ENCODE measurements at places on chromosomes 13 and 19.

DNA sequence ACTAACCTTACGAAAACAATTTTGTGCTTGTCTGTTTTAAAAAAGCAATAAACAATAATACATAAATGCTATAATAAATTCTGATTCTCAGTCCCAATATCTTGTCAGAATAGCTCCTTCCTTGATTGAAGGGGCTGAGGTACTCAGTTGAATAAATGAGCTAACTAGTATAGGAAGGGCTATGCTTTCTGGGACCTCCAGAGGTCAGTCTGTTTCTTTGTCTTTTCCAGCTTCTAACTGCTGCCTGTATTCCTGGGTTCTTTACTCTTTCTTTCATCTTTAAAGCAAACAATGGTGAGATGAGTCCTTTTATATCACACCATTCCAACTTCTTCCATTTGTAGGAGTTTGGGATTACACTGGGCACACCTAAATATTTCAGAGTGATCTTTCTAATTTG lies 1297.0 kb upstream of the ATXN8OS start:
- no peak for DNase-seq

DNA sequence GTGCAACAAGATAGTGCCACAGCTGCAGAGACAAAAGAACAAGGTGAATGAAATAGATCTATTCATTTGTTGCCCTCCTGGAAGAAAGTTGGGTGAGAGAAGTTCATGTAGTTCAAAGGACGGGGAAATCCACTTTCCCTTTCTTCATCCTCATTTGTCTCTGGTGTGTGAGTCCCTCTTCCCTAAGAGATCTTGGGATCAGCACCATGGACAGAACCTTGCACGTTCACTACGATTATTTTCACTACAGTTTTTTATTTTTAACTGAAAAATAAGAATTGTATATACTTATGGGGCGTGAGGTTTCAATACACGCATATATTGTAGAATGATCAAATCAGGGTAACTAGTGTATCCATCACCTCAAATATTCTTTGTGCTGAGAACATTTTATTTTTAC lies 29.2 kb downstream of the NLRP5 start:
- no peak for DNase-seq

DNA sequence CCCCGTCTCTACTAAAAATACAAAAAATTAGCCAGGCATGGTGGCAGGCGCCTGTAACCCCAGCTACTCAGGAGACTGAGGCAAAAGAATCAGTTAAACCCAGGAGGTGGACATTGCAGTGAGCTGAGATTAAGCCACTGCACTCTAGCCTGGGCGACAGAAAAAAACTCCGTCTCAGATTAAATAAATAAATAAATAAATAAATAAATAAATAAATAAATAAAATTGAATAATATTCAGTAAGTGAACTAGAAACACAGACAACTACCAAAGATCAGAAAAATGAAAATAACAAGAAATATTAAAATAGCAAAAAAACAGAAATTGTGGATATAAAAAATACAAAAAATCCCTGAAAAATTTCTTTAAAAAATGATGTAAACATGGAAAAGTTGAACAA lies 172.4 kb downstream of the ZNF486 start:
- no peak for DNase-seq

DNA sequence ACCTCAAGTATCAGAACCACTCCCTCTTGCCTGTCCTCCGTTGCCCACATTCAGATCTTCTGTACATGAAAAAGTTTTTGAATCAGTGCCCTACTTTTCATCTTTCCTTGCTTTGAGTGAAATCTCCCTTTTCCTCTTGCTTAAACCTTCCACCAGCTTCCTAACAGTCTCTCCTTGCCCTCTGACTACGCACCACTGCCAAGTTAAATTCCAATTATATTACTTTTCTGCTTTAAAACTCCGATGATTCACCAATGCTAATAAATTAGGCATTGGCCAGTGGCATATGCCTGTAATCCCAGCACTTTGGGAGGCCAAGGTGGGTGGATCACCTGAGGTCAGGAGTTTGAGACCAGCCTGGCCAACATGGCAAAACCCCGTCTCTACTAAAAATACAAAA lies 30.7 kb upstream of the RFXAP start:
- DNase-seq = no peak

GRCh38 chr13:106088085-106088484 lies 447.4 kb downstream of the EFNB2 start:
- DNase-seq = no peak

- DNase-seq = no peak
These were observed 62.8 kb upstream of the DIAPH3 start for GRCh38 chr13:60226507-60226906.

DNA sequence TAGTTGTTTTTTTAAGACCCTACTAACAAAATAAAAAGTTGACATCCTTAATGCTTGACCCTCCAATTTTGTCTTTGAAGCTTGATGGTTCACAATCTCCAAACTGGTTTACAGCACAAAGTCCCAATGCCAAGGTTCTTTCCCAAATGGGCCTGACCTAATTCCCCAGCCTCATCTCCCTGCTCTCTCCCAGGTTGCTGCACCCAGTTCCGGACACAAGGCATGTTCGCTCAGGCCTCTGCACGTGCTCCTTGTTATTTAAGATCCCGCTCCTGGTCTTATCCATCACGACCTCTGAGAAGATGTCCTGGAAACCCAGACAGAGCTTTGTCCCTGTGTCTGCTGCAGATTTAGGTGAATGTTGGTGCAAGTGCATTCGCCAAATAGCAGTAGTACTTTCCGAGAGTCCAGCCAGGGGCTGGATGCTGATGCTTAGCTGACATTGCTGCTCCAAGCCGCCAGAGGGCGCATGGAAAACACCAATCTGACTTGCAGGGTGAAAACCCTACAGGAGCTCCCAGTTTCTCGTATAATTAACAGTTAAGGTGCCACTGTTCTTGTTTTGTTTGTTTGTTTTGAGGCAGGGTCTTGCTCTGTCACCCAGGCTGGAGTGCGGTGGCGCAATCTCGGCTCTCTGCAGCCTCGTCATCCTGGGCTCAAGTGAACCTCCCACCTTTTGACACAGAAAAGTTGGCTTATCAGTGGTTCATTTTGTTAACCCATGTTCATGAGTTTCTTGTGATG lies 18.5 kb downstream of the LYPD3 start:
- no peak for DNase-seq

- no peak for DNase-seq
These were observed 1.3 kb downstream of the ZNF433 start for GRCh38 chr19:12034198-12034597.

DNA sequence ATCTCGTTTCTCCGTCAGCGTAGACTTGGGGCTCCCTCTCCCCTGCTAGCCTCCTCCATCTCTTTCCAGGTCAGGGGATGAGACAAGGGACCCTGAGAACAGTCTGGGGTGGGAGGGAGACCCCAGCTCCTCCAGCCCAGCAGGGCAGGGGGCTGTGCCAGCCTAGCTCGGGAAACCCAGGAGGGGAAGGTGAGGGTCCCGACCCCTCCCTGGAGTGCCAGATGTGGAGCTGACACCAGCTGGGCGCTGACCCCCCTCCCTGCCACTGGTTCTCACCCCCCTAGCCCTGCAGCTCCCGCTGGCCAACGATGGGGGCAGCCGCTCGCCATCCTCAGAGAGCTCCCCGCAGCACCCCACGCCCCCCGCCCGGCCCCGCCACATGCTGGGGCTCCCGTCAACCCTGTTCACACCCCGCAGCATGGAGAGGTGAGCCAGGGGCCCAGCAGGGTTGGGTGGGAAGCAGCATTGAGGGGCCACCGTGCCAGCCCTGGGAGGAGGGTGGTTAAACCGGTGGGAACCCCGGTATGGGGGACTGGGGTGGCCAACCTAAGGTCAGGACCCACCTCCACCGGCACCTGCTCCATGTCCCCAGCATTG lies 5.1 kb upstream of the TGFBR3L start:
- DNase-seq = no peak

DNA sequence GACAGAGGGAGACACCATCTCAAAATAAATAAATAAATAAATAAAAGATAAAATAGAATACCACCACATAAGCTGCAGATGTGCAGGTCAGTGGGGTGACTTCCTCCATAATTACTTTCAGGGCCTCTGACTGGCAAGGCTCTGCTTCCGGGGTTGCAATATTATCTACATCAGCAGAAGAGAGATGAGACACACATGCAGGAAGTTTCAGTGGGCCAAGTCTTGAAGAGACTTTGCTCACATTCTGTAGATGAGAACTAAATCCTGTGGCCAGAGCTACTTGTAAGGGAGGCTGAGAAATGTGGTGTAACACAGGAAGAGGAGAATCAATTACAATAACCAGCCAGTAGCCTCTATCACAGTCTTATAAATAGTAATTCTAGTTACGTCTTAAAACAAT lies 89.9 kb upstream of the MAB21L1 start:
- DNase-seq = no peak

DNA sequence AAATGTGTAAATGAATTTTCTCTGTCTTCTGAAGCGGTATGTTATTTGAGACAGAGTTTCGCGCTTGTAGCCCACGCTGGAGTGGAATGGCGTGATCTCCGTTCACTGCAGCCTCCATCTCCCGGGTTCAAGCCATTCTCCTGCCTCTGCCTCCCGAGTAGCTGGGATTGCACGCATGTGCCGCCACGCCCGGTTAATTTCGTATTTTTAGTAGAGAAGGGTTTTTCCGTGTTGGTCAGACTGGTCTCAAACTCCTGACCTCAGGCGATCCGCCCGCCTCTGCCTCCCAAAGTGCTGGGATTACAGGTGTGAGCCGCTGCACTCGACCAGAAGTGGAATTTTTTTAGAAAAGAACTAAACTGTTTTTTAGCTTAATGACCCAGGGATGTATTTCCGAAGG lies 3.4 kb upstream of the ZNF808 start:
- DNase-seq = no peak

- no peak for DNase-seq
These were observed 36.8 kb upstream of the TM9SF2 start for GRCh38 chr13:99464441-99464949.

- DNase-seq = no peak
These were observed 2.7 kb downstream of the PROSER1 start for GRCh38 chr13:39035204-39035603.

- DNase-seq = no peak
These were observed 89.9 kb downstream of the MZT1 start for GRCh38 chr13:72637561-72637960.

GRCh38 chr13:113168211-113168610 lies 9.8 kb downstream of the PROZ start:
- no peak for DNase-seq

DNA sequence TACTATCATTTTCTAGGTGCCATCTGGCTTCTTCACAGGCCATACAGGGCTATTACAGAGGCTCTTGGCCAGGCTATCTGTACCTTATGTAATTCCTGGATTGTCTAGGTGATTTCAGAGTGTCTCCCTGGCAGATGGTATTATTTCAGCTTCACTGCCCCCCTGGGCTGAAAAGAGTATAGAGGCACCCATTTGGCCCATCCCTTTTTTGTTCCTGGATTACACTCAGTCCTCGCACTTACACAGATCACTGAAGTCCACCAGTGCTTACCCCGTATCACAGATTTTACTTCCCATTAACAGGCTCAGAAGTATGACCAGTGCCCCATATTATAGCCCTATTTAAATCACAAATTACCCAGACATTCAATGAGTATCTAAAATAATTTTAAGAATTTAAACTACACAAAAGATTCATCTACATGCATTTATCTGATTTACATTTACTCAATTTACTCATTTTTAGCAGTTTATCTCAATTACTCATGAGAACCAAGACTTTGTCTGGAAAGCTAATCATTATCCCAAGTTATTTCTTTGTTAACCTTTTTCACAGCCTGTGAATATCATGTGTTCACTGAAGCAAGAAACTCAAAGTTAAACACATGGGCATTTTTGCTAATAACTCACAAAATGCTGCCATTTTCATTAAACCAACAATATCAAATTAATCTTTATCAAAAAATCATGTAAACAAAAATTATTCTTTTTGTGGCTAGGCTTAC lies 121.0 kb downstream of the PCDH20 start:
- no peak for DNase-seq

- no peak for DNase-seq
These were observed 62.4 kb downstream of the AKAP11 start for GRCh38 chr13:42334329-42334706.
